Stimulated activated CD4-positive, alpha-beta T cell treated with anti-CD3 and anti-CD28 coated beads, Interleukin-4, amount 100 ng/mL, for 24 hours (primary cell): ENCODE measurements at places on chromosomes 5 and 9.

DNA sequence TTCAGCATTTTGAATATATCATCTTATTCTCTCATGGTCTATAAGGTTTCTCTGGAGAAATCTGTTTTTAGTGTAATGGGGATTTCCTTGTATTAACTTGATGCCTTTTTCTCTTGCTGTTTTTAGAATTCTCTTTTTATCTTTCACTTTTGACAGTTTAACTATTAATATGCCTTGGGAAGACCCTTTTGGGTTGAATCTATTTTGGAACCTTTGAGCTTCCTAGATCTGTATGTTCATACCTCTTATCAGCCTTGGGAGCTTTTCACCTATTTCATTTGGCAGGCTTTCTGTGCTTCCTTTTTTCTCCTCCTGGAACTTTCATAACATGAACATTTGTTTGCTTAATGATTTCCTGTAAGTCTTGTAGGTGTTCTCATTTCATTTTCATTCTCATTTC, 22.2 kb downstream of the RCL1 start:
- no peak for DNase-seq

DNA sequence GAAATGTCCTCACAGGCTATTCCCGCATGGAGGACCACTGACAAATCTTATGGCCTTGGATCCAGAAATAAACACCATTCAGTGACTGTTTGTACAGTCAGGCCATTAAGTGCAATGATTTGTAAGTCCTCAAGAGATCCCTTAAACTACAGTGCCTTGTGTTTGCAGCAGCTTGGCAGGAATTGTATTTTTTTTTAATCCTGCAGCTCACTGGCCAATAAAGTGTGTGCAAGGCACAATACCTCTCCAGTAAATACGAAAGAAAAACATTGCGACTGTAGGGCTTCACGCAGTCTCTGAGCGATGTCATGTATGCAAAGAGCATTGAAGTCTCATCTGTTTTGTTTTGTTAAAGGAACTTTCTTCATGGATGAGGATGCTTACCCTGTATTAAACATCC, 74.2 kb upstream of the TUSC1 start:
- DNase-seq = no peak

GRCh38 chr5:16137177-16137576, 42.4 kb downstream of the MARCHF11 start:
- no peak for DNase-seq

- DNase-seq = no peak
Observed at GRCh38 chr9:89425921-89426383, 72.0 kb downstream of the SEMA4D start.

DNA sequence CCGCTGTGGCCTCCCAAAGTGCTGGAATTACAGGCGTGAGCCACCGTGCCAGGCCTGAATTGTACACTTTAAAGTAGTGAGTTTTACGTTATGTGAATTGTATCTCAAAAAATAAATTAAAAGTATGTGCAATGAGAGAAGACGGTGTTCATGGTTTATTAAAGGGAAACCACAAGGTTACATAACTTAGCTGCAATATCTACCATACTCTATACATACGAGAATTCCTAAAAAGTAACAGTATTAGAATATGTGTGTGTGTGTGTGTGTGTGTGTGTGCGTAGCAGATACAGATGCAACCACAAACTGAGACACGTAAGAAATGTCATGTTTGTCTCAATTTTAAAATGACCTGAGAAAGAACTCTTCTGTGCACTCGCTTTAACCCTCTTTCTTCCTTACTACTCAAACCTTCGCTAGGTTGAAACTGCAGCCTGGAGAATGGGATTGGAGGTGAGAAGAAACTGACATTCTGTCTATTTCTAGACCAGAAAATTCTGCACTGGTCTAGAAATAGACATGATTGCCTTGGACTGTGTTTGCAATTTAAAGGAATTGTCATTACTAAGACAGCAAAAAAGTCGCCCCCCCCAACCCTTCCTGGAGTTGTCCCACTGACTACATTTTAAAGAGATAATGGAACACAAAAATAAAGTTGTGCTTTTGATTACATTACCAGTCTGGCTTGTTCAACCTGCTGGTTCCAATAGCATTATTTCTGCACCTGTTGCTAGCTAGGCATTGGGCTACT, 167.0 kb downstream of the RGS3 start:
- DNase-seq = no peak

DNA sequence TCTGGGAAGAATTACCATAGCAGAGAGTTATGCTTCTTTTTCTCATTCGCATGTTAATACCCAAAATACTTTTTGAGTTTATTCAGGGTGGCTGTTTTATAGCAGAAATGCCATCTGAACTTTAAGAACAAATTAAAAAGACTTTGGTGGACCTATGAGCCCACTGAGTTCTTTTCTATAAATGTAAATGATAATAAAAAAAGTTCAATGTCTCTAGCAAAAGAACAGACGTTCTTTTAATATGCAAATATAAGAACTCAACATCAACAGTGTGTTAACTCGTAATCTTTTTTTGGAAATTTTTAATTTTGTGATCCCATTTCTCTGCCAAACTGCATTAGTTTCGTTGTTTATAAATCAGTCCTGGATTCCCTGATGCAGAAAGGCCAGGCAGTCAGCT, 1283.0 kb upstream of the NUDT12 start:
- no peak for DNase-seq

- DNase-seq = no peak
Observed at GRCh38 chr5:31122998-31123951, 70.2 kb upstream of the CDH6 start.

DNA sequence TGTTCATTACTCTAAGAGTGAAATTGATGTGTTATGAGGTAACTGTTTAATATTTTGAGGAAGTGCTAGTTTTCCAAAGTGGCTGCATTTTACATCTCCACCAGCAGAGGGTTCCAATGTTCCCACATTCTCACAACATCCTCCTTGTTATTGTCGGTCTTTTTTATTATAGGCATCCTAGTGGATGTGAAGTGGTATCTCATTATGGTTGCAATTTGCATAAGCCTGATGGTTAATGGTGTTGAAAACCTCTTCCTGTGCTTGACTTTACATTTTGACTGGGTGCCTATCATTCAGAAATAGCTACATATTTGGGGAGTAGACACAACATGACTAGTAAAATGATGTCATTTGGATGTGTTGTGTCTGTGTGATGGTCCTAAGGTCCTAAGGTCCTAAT, 143.6 kb downstream of the MRPS30 start:
- DNase-seq = no peak

GRCh38 chr5:89513299-89514044, 630.5 kb upstream of the MEF2C start:
- DNase-seq = no peak

DNA sequence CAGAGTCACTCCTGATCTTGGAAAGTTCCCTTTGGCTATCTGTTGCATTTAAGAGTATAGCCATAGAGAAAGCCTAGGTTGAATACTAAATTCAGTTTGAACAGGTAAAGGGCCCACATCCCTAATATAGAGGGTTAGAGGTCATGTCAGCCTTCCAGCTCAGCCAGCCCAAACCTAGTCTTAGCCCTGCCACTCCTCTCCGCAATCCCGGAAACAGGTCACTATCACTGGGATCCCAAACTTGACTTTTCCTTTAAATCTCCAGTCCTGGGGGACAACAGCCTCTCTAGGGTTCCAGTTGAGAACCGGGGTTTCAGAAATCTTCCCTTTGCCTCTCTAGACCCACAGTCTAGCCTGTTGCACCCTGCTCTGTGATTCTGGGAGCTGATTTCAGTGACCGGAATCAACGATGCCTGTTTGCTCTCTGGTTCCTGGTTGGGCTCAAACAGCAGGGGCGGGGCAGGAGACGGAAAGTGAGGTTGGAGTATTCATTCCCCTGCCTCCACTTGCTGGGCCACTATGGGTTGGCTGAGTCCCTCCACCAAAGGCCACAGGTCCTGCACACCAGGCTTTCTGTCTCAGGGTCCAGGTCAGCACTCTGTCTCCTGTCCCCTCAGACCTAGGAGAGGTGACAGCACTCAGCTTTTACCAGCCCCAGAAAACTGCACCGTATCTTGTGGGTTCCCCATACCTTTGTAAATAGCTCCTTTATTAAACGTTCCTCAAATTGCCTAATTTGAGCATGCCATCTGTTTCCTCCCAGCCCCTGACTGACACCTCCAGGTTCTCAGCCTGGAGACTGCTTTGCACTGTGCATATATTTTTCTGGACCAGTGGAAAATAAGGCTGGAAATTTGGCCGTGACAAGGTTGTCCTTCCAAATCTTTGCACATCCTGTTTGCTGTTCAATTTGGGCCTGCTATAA, 23.8 kb upstream of the CPEB4 start:
- no peak for DNase-seq

GRCh38 chr5:139762615-139763170, 32.9 kb upstream of the PSD2 start:
- DNase-seq = no peak

DNA sequence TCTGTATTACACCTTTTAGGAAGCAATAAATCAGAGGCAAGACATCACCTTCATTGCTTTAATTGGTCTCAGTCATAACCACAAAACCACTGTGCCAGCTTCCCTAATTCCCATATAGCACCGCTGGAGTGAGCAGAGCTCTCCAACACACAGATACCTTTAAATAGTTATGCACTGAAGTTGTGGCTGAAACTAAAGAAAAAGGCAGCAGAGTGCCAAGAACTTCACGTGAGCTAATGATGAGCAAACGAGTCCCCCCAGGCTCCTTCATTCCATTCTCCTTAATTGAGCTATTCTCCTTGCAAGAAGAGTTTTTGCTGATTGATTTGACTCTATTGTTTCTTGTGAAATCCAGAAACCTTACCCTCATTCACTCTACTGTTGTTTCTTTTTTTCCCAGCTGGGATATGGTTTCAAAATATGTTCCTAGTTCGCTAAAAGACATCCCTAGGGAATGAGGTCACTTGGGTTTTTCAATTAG, 501.5 kb downstream of the SPATA31D1 start:
- DNase-seq = no peak

DNA sequence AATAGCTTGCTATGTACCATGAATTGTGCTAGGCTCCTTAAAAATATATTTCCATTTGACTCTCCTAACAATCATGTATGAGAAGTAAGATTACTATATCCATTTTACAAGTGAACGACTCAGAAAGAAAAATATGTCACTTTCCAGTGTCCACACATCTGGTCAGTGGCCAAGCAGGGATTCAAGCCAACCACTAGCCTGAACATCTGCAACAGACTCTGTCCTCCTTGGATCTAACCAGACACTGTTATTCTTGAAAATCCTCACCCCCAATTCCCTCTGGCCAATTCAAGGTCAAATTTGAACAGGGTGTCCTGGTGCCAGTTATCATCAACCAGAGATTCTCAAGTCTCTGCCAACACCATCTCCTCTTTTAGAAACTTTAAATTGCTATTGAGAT, 344.1 kb upstream of the WWC1 start:
- no peak for DNase-seq

GRCh38 chr5:78907255-78907891, 77.7 kb downstream of the ARSB start:
- DNase-seq = no peak

DNA sequence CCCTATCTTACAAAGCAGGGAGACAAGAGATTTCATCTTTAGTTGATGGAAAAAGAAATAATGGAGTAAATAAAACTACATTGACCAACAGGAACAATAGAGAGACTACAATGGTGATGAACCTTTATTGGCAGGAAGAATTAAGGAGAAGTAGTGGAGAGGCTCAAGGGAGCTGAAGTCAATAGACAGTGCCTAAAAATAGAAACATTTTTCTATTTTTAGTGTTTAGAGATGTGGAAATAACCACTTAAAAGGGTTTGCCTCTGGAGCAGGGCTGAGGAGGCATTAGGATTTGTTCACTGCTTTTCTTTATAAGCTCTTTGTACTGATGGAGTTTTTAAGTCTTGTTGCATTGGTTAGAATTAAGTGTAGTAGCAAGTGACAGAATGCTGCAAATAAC, 98.4 kb upstream of the ERCC6L2 start:
- DNase-seq = no peak

- peak; percentile 57 for DNase-seq
Observed at GRCh38 chr9:27033815-27034403, 28.4 kb upstream of the LRRC19 start.

DNA sequence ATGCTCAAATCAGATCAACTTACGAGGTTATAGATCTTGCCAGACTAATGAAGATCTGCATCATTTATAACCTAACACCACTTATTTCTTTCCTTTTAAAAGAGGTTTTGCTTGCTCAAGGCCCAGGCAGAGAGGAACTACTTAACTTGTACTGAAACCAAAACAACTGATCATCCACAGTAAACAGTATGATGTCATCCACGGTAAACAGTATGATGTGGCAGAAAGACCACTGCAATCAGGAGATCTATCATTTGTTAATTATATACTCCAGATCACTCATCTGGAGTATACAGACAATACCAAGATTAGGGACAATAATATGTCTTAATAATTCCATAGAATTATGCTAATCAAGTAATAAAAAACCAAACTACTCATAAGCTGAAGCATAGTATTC, 116.8 kb downstream of the ADAMTS6 start:
- DNase-seq = no peak

DNA sequence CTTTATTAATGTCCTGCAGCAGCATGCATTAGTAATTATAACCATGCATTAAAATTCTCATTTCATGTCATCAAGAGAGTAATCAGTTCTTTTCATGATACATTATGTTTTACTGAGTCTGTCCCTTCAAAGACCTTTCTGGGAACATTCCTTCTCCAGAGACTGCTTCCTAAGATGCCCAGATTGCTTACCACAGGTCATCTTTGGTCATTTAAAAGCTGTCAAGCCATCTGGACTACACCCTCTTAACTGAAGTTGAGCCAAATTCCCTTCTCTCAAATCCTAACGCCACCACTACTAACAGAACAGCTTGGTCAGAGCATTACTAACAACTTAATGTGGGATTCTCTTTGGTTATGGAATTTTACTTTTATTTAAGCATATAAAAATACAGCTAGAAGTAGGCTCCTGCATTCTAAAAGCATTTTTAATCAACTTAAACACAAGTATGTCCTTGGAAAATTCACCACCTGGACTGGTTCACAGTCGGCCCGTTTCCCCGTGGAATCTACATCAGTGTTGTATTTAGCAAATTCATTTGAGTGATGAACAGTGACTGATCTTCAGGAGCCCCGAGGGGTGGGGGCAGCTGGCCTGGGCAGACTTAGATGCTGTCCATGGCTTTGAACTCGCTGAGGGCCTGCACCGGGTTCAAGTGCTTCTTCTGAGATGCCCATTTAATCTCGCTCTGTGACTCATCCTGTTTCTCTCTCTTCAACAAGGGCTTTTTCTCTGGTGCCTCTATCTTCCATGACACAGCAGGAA, 92.8 kb upstream of the CCDC112 start:
- DNase-seq = no peak

GRCh38 chr9:33288235-33288634, 2.1 kb upstream of the NFX1 start:
- no peak for DNase-seq

- DNase-seq = no peak
Observed at GRCh38 chr9:82206946-82207345, 218.4 kb downstream of the SPATA31D1 start.

DNA sequence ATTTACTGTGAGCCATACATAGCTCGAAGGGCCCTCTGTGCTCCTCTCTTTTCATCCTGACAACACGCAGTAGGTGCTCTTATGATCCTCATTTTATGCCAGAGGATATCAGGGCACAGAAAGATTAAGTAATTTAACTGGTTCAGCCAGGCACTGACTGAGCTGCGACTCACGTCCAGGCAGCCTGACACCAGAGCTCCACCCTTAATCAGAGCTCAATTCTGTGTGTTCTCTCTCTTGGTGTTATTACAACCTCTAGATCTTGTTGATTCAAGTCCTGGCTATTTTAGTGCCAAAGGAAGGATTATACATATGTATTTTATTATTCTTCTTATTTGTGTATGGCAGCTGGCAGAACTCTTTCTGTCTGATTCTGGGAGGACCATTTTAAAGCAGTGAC, 59.7 kb downstream of the OSMR start:
- no peak for DNase-seq
